Stomach (tissue), 19 donors: ENCODE measurements at places on chromosomes 4 and X. TPM values are rescaled to one million over a fixed set of nuclear protein-coding genes. Genes with fewer than 3 reads are reported as not detected.
A peak's percentile ranks its signal among the peaks of the same experiment; 100 is the strongest.

GRCh38 chr4:163493643-163494359 lies 689 bp upstream of the TMA16 start:
- DNase-seq: peak; percentile 41

DNA sequence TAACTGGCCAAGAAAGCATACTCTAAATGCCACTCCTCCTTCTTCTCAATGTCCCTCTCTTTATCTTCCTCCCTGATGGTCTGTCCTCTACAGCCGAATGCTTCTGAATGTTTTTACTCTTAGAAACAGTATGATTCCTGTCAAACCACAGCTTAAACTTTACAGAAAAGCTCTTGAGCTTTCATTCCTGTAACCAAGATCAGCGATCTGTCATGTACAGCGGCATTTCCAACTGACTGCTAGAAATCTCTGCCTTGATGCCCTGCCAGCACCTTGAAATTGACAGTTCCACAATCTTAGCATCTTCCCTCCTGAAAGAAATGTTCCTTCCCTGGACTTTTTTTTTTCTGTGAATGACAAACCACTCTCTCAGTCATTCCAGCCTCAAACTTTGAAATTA lies 11.5 kb upstream of the GATB start:
- DNase-seq: no peak

GRCh38 chrX:13158911-13159310 lies 114.5 kb upstream of the FAM9C start:
- DNase-seq: no peak

POU3F4 gene
- not detected for polyA plus RNA-seq
